Thoracic aorta endothelial cell (primary cell): ENCODE measurements at places on chromosomes 7 and 10. TPM values are rescaled to one million over a fixed set of nuclear protein-coding genes. Genes with fewer than 3 reads are reported as not detected.

TAS2R4 gene
- total RNA-seq, result 1.1 and 1.7 TPM in 2 replicates

NT5C3A gene
- 25.5 and 34.0 TPM in 2 replicates for total RNA-seq

TBC1D12 gene
- total RNA-seq, result 16.8 and 18.9 TPM in 2 replicates

NOS3 gene
- total RNA-seq, result 86.2 and 96.3 TPM in 2 replicates

SPDYE2 gene
- total RNA-seq, result not detected in 2 replicates

TUBB8 gene
- total RNA-seq, result 0.07 TPM in 1 of 2 replicates, not detected in the other
